ENCODE measurements at places on chromosomes 12 and 14. TPM values are rescaled to one million over a fixed set of nuclear protein-coding genes. Genes with fewer than 3 reads are reported as not detected.
A peak's percentile ranks its signal among the peaks of the same experiment; 100 is the strongest.

GRCh38 chr12:89162589-89163261 lies 189.6 kb downstream of the DUSP6 start:
- DNase-seq = no peak

DNA sequence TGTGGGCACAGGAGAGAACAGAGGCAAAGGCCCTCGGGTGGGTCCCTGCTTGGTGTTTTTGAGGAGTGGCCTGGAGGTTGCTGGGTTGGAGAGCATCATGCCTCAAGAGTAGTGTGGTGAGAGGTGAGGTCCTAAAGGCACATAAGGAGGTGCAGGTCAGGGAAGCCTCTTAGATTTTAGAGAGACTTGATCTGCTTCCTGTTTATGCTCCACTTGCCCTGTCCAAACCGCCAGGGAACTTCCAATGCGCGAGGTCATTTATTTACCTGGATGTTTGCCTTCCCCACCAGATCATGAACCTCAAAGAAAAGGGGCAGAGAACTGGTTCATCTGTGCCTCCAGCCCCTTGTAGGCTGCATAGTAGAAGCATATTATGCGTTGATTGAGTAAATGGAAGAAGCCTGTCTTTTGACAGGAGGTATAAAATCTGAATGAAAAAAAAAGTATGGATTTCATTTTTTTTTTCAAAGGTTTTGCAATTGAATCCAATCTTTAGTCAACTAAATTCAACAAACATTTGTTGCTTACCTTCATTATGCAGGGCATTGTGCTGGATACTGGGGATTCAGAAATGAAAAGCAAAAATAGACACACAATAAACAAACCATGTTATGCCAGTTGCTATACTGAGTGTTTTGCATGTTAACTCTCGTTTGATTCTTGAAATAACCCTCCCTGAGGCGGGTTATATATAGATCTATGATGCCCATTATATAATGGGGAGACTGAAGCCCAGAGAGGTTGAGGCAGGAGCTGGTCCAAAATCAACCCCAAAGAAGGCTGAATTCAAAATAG lies 485.2 kb downstream of the VRK1 start:
- DNase-seq = no peak

- DNase-seq = no peak
These were observed 36.4 kb upstream of the GARIN6 start for GRCh38 chr12:99611117-99611516.

PTPN21 gene
- total RNA-seq = 9.0 TPM

- no peak for DNase-seq
These were observed 28.5 kb downstream of the LGMN start for GRCh38 chr14:92719890-92720323.

DNA sequence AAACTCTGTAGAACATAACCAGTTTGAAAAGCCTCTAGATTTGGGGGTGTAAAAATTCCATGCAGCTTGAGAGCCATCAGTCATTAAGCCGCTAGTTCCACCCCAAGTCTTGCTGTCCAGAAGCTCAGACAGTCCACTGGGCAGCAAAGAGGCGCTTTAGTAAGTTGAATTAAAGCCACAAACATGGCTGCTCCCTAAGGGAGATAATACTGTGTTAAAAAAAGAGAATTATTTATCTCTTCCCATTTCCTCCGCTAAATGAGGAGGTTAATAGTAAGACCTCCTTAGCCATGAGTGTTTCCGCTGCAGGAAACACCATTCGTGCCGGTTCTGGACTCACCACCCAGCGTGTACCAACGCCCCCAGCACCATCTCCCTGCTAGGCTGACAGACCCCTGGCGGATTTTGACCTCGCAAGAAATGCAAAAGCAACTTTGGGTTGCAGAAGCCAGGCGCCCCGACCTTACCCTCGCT lies 536 bp downstream of the TM7SF3 start:
- DNase-seq = no peak

DNA sequence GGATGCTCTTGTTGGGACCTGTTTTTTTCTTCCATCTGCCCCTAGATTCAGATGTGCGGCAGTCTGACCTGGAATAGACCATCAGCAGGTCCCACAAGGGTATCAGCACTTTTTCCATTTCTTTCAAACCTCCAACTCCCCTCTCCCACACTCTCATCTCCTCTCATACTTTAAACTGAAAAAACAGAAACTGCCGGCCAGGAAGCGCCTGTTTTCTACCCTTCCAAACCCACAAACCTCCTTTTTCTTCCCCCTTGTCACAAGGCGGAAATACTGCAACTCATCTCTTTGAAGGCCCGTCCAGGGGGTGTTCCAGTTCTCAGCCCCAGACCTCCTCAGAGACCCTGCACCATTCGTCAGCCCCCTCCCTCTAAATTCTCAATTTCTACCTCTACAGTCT lies 62.5 kb upstream of the FKBP4 start:
- no peak for DNase-seq

DNA sequence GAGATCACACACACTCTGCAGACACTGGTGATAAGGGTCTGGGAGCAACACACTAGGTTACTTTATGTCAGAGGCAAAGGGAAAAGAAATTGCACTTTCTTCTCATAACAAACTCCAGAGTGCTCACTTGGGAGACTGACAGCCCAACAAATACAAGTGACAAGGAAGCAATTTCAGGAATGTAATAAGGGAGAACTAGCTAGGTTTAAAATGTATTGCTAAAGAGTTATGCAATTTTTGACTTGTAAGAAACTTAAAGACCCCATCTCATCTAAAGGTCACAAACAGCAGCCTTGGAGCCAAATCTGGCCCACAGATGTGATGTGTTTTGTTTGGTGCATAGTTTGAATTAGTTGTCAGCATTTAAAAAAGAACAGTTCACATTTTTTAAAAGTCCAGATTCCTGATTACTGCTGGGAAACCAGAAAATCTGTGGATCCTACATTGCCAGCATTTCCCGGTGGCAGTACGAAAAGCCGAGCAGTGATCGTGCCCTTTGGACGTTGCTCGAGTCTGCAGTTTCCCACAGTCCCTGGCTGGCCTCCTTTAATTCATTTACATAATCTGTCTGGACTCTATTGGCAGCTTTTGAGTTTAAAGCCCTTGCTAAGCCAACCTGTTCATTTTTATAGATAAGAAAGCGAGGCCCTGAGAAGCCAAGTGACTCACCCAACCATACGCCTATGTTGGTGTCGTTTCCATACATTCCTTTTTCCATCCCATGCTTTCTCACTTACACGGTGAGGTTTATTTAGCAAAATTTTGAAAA lies 42.0 kb upstream of the ETV6 start:
- DNase-seq = no peak

GRCh38 chr14:92985521-92985920 lies 62.6 kb downstream of the CHGA start:
- DNase-seq = no peak

DNA sequence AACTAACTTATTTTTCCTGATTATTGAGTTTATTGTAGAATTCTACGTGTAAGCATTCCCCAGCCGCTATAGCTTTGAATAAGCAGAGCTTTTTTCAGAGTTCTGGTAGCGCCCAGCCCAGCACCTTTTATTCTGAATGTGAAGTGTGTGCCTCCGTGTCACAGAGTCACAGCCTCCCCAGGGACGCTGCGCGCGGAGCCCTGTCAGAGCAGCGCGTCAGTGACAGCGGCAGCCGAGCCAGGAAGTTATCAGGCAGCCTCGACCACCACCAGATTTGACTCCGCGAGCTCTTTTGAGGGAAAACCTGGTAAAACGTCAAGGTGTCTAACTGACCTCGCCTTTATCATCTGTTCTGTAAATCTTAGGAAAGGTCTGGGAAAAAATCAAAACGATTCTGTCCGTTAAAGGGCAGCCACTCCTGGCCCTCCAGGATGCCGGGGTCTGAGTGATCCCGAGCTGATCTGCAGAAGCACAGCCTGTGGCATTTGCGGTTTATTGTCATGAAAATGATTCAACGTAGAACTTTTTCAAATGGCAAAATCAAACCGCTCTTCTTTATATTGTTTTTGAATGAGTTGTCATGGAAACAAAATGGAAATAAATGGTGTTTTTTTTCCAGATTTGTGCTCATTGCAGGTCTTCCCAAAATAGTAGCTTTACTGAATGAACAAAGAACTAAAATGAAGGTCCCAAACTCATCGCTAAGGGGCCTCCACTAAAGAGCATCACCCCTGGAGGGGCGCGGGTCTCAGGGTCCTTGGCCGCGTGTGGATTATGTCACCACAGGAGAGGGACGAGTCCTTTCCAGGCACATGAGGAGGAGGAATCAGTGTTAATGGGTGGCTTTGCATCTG lies 43.1 kb upstream of the MMP17 start:
- no peak for DNase-seq

OVCH1 gene
- total RNA-seq = 1.2 TPM

ZDHHC22 gene
- total RNA-seq = 12.0 TPM

- no peak for DNase-seq
These were observed 232.8 kb downstream of the TMTC2 start for GRCh38 chr12:82919388-82920054.

- no peak for DNase-seq
These were observed 19.8 kb upstream of the SLC5A8 start for GRCh38 chr12:101229841-101230241.

GRCh38 chr14:35085441-35085840 lies 36.3 kb downstream of the PPP2R3C start:
- DNase-seq = no peak

LRTM2 gene
- 4.5 TPM for total RNA-seq

AMDHD1 gene
- 0.31 TPM for total RNA-seq

GRCh38 chr12:45612044-45612794 lies 117.3 kb upstream of the ARID2 start:
- no peak for DNase-seq

DNA sequence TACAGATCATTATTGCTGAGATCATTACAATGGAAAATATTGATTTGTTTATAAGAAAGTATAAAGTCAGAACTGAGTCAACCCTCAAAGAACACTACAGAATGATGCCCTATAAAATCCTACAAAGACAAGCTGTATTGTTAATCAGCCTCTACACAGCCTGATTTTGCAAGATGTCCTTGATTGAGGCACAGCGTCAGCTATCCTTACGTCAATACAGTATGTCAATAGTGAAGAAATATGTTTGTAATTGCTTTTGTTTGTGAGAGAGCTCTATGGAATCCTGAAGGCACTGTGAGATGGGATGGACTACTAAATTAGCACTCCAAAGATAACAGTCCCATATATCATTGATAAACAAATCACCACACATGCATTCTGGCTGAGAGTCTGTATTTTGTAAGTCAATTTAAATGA lies 70.7 kb downstream of the RASSF9 start:
- DNase-seq = no peak

DNAJC22 gene
- 0.78 TPM for total RNA-seq

GRCh38 chr12:113245695-113246477 lies 24.6 kb downstream of the TPCN1 start:
- DNase-seq = peak; percentile 51

DNA sequence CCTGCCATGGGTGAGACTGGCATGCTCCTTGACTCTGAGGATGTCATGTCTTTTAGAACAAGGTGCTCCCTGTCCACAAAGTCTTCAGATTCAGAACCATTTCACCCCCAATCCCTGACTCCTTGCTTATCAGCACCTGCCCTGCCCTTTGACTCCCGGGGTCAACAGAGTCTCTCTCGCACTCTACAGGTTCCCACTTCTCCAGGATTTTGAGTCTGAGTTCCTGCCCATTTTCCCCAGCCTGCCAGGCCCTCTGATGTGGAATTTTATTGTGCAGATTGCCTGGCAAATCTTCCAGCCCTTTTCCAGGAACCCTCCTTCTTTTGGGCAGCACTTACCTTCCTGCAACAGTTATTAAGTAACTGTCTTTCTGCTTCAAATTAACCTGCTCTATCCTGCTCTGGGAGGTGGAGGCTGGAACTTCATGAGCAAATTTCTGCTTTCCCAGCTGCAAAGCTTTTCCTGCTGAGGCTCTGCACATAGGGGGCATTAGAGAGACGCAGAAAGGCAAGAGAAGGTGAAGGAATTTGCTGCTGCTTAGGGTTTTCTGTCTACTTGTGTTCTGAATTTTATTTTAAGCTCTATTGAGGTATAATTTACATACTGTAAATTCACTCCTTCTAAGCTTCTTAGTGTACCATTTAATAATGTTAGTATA lies 259.1 kb downstream of the PCNX1 start:
- DNase-seq = peak; percentile 31

DNA sequence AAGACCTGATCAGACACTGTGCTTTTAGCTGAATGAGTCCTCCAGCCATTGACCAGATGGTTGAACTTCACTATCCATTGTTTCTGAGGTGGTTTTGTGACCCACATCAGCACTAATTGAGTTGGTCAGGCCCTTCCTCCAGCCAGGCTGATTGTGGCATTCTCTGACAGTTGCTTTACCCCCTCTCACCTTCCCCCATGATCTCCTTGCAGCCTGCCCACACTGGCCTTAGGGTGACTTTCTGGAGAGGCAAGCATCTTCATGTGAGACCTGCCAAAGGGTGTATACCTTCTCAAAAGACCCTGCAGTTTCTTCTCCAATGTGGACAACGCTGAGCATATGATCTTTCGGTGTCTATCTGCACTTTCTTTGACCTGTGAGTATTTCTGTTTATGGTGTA lies 83.9 kb downstream of the GPATCH2L start:
- no peak for DNase-seq

TAS2R30 gene
- 22.1 TPM for total RNA-seq

DAZAP2 gene
- 66.8 TPM for total RNA-seq

DNA sequence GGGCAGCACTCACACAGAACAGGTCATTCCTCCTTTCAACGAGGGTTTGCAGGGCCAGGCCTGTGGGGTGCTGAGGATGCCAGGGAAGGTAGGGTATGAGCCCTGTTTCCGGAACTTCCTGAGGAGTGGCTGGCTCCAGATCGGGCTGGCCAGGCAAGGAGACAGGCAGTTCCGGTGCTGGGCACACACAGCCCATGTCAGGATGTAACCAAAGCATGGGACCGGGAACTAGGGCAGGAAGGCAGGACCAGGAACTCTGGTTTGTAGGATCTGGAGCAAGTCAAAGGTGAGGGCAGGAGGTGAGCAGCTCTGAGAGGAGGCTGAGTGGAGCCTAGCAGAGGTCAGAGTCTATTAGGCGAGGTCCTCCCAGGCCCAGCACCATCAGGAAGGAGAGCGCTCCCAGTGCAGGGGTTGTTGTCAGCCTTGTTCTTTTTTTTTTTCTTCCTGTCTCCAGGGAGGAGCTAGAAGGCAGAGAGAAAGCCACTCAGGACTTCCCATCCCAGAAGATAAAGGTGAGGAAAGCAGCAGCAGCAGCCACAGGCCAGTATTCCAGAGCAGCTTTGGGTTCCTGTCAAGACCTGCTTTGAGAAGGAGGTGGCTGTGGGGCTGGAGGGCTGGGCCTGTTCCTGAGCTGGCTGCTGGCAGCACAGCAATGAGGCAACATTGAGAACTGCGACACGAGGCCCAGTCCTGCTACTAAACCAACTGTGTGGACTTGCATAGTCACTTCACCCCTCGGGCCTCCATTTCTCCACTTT lies 49.0 kb upstream of the PTGR2 start:
- no peak for DNase-seq

CACNA1C gene
- 21.4 TPM for total RNA-seq

DNA sequence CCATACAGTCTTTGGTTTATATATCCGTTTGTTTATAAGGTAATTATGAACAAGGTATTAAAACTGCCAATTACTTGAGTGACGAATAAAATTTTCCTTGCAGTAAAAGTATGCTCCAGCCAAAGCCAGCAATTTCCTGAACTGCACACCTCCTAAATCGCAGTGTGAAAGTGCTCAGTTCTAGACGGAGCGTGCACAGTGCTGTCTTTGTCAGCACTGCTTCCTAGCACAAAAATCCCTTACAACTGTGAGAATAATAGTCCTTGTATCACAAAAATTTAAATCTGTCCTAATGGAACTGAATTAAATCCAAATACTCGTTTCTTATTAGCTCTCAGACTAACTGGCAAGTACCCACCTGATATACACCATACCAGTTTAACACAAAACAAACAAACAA lies 26.3 kb downstream of the LRIG3 start:
- no peak for DNase-seq
